ENCODE measurements at places on chromosomes 12 and 14.

DNA sequence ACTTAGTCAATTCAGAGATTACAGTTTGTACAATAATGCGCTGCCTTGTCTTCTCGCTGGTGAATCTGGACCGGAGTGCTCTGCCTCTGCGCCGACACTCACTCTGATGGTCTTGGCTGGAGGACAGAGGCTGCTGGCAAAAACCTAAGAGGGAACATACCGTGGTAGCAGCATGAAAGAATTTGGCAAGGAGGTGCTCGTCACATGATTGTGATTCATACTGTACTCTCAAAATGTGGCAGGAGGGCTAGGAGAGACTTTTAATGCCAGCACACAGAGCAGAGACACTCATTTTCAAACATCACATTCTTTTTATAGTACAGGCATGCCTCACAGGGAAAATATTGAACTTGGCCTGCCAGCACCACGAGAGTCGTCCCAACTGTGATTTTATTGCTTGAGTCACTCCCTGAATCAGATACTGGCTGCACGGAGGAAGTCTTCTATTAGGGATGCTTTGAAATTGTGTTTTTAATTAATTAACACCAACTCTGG is 67.8 kb downstream of the HMGA2 start:
- DNase-seq = peak; percentile 97

- DNase-seq = peak; percentile 50
Measured at GRCh38 chr12:120199595-120200306, 1.2 kb downstream of the RPLP0 start.

DNA sequence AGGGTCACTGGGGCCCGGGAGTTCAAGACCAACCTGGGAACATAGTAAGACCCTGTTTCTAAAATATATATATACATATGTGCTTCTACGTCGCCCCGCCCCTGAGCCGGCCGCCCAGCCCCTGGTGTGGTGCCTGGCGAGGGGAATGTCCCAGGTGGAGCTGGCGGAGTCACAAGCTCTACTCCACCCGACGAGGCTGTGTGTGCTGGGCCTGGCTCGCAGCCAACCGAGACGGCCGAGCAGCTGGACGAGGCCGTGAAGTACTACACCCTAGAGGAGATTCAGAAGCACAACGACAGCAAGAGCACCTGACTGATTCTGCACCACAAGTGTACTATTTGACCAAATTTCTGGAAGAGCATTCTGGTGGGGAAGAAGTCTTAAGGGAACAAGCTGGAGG is 22.1 kb upstream of the ITPK1 start:
- DNase-seq = no peak

DNA sequence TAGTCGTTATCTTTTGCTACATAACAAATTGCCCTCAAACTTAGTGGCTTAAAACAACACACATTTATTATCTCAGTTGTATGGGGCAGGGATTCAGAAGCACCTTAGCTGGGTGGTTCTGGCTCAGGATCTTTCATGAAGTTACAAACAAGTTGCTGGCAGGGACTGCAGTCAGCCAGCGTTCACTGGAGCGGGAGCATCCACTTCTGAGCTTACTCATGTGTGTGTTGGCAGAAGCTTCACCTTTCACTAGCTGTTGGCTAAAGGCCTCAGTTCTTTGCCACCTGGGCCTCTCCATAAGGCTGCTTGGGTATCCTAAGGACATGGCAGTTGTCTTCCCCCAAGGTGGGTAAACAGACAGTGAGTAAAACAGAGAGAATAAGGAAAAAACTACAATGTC is 365.7 kb downstream of the RPS29 start:
- DNase-seq = no peak

- DNase-seq = no peak
Measured at GRCh38 chr12:132904718-132905328, 17.4 kb upstream of the CHFR start.

DNA sequence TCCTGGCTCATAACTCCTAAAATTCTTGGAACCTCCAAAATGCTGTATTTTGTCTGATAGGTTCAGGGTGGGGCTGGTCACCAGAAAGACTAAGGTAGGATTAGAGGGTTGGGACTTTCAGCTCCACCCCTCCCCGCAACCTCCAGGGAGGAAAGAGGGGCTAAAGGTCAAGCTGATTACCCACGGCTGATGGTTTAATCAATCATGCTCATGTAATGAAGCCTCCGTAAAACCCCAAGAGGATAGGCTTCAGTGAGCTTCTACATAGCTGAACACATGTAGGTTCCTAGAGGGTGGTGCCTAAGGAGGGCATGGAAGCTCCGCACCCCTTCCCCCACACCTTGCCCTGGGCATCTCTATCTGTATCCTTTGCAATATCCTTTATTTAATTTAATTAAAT is 60.0 kb downstream of the DGLUCY start:
- no peak for DNase-seq

GRCh38 chr12:124524231-124524925 is 43.0 kb downstream of the NCOR2 start:
- DNase-seq = peak; percentile 36

GRCh38 chr12:126651133-126651532 is 1585.9 kb downstream of the AACS start:
- no peak for DNase-seq

DNA sequence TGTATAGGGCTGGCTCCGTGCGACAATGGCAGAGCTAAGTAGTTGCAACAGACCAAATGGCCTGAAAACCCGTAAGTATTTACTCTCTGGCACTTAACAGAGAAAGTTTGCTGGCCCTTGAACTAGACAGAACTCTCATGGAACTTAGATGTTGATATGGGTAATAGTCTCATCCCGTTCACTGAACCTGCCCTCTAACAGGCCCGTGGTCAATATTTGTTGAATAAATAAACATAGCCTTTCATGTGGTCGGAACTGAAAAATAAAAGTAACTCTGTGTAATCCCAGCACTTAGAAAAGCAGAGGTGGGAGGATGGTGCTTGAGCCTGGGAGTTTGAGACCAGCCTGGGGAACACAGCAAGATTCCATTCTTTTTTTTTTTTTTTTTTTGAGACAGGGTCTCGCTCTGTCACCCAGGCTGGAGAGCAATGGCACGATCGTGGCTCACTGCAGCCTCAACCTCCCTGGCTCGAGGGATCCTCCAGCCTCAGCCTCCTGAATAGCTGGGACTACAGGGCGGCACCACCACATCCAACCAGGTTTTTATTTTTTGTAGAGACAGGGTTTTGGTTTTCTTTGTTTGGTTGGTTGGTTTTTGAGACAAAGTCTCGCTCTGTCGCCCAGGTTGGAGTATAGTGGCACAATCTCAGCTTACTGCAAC is 29.7 kb downstream of the KDM2B start:
- DNase-seq = no peak

GRCh38 chr12:67025543-67026114 is 243.5 kb upstream of the CAND1 start:
- DNase-seq = no peak
